ELF-1 (cell line): ENCODE measurements at places on chromosomes 5 and 9.

DNA sequence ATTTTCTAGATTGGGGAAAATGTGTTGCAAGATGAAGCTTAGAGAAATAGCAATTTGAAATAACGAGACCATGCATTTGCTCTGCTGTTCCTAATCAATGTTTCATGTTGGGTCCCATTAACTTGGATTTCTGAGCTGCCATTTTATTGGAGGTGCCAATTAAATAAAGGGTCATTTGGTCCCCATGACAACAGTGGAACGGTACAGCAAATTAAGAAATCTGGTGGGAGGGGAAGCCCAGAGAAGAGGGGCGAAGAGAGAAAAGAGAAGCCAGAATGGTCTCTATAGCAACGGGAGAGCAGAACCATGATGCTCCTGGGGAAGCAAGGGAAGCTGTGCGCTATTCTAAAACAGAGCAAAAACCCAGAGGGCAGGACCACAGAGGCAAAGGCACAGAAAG lies 120.2 kb downstream of the ENTREP1 start:
- no peak for DNase-seq

- DNase-seq: no peak
These were observed 182.2 kb downstream of the MCTP1 start for GRCh38 chr5:95102687-95103086.

DNA sequence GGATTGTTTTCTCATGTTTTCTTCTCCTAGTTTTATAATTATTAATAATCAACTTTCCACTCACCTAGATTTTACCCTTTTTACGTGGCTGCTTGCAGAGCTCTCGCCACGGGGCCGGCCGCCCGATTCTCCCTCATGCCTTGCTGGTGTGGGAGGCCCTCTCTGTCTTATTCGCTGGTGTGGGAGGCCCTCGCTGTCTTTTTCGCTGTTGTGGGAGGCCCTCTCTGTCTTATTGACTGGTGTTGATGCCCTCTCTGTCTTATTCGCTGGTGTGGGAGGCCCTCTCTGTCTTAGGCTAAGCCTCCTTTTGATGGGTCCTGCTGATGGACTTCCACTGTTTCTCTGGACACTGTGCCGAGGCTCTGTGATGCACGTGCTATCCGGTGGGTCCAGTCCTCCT lies 161.3 kb upstream of the IRX2 start:
- DNase-seq: no peak

DNA sequence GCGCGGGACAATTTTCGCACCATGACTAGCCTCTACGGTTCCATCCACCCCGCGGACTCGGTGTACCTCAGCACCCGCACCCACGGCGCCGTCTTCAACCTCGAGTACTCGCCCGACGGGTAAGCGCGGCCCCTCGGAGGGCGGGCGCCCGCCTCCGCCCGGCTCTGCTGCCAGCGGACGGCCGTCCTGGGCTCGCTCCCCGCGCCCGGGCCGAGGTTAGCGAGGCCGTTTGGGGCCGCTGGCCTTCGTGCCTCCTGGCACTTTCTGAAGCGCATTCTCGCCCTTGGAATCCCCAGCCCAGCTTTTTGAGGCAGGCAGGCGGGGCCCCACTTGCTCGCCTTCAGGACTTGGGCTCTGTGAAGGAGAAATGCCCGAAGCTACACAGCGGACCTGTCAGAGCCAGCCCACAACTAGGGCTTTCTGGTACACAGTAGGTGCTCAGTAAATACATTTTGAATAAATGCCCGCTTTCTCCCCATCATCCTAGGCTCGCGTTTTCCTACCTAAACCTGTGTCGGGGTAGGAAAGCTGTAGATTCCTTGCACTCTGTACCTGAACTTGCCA lies 772 bp downstream of the DCAF10 start:
- DNase-seq: peak; percentile 69

DNA sequence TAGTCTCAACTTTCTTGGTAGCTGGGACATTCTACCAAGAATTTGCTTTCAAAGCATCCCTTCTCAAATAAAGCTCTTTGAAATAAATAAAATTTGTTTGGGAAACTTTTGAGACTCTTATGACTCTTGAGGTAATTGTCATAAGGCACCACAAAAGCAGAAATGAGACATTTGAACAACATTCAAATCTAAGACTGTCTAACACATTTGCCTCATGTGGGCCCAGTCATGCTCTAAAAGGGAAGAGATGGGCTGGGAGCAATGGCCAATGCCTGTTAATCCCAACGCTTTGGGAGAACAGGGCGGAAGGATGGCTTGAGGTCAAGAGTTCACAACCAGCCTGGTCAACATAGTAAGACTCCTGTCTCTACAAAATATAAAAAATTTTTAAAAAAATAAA lies 26.4 kb downstream of the SLC31A2 start:
- DNase-seq: no peak

- no peak for DNase-seq
These were observed 162.7 kb downstream of the PAPPA start for GRCh38 chr9:116316246-116316645.

DNA sequence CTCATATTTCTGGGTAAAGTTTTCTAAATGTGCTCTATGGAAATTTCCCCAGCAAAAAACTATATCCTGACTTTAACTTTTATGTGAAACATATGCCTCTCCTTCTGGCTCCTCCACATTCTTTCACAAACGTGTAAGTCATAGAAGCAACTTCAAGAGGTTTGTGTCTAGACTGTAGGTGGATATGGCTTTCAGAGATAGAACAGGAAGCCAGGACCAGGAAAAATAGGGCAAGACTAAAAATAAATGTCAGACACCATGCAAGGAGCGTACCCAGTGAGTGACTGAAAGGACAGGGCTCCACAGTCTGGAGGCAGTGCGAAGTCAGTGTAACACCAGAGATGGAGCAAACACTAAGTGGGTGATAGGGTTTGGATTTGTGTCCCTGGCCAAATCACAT lies 240.7 kb downstream of the COX7C start:
- DNase-seq: no peak

DNA sequence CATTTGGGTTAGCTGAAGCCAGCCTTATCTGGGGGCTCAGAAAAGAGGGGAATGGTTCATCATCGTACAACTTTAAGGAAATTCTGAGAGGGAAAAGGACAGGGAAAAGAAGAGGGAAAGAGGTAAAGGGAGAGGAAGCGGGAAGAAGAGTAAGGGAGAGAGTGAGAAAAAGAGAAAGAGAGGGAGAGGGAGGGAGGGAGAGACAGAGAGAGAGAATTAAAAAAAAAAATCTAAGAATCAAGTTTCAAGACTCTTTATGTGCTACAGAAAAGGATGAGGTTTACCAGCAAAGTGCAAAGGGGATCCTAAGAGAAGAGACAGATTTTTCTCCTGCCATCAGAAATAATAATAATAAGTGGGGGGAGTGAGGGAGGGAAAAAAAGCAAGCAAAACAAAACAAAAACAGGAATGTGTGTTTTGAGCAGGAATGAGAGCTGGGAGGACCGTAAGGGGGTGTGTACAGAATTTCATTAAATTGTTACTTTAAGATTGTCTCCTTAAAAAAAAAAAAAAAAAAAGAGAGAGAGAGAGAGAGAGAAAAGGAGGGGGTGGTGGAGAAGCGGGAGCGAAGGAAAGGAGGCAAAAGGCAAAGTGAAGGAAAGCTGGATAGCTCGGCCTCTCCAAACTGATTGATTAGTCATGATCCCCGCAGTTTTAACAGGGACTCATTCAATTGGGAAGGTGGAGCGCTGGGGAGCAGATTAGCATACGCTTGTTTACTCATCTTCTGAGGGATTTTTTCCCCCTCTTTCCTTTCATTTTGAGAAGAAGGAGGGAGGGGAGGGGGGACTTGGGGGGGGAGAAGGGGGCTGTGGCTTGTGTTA lies 438 bp upstream of the PAPPA start:
- DNase-seq: peak; percentile 30

DNA sequence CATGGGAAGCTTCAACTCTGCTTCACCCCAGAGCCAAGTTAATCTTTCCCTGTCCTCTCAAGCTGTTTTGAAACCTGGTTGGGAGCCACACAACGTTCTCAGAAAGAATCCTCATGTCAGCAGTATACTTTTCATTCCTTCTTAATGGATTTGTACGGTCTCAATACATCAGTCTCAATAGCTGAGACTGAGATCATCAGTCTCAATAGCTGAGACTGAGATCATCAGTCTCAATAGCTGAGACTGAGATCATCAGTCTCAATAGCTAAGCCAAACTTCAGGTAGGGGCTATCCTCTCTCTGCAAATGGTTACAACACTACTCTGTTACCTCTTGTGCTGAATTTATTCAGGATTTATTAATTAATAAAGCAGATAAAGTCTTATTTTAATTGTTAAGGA lies 1317.4 kb upstream of the CDH9 start:
- no peak for DNase-seq

DNA sequence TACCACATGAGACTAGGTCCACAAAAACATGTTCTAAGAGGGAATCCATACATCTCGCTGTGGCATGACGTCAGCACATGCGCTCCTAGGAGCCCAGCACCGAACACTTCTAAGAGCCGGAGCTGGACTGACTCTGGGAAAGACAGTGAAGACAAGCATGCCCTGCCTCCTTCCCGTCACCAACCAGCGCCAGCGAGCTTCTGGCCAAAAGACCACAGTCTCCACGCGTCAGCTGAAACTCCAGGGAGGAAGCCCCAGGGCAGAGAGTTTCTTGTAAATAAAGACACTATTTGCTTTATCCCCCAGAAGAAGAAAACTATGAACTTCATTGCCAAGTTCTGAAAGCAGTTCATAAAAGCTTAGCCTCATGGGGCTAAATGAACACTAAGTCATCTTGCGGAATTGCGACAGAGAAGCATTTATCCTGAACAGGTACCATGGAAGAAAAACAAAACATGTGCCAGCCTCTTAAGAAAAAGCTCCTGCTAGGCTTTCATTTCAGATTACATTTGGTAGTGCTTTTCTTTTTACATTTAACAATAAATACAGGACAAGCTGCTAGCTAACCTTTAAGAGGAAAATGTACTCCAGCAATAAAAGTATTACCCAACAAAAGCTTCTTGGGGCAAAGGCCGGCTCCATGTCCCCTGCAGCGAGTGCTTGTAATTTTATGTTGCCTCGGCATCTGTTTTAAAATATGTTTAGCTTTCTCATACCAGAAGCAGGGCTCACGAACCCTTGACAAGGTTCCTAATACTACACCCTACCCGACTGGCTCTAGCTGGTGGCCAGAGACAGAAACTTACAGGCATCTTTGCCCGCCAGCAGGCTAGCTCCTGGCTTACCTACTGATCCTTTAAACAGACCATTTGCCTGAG lies 96.5 kb downstream of the PRRT1B start:
- peak; percentile 52 for DNase-seq

DNA sequence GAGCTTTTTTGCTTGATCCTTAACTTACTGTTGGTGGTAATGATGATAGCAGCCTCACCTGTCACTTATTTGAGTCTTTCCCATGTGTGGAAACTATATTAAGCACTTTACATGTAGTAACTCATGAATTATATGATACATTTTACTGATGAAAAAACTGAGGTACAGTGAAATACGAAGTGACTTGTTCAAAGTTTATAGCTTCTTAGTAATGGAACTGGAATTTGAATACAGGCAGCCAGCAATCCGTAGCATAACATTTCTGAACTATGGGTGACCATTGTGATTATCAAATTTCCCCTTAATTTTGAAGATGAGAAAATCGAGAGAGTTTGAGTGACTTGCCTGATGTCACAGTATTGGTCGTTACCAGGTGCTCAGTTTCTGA lies 17.3 kb downstream of the SCAMP1 start:
- DNase-seq: no peak

DNA sequence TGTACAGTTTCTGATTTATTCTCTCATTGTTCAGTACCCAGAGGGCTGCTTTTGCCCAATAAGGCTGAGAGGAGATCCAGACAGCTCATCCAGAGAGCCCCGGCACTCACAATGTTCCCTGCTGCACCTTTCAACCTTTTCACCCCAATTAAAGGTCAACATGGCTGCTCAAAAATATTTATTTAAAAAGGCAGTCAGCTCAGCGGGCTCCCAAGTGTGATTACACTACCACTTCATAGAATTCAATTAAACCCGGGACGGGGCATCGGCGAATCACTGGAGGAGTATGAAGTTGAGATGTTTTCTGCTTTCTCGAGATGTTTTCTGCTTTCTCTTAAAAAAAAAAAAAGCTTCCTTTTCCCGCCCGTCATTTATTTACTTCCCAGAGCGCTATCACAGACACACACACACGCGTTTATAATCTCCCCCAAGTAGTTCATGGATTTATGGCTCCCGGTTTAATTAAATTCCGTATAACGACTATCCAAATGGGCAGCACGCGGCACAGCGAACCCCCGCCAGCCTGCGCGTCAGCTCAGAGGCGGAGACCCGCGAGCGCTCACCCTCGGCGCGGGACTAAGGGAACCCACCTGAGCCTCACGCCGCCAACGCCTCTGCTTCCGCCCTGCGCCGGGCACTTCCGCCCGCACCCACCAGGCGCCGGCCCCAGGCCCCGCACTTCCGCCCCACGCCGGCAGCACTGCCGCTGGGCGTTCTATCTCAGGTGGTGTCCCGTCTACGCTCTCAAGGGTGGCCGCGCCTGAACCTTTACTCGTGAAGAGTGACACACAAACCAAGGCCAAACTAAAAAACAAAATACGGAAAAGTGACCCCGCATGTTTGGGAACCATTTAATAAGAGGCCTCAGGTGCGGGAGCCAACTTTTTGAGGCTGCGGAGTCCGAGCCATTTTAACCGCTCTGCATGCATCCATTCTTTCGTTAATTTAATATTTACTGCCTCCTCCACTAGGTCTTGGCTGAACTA lies at the start of gene C5orf63:
TSS of gene C5orf63 (minus strand) at position 642 of the 986 bp plus-strand sequence. CDS start 14,507 bp downstream, outside the sequence.
- DNase-seq: peak; percentile 78

DNA sequence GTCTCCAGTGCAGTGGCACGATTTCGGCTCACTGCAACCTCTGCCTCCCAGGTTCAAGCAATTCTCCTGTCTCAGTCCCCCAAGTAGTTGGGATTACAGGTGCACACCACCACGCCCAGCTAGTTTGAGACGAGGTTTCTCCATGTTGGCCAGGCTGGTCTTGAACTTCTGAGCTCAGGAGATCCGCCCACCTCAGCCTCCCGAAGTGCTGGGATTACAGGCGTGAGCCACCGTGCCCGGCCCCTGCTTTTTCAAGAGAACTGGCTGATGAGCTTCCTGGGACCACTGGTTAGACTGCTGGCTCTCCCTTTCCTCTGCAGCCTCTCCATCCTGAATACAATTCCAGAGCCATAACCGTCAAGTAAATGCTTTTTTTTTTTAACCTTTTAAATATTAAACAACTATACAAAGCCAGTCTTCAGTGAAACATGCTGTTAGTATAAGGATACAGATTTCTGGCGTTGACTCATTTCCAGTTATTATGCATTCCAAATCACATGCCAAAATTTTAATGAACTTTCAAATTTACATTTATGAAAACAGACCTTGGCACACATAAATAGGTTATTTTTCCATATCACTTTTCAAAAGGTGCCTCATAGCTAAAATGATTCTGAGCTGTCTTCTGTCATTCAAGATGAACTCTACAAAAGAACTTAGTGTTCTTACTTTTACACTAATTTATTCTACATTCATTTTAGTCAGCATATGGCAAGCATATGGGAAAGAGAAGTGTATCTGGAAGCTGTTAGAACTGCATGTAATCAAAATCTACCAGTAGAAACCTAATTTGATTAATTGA lies 116.0 kb downstream of the MLLT3 start:
- DNase-seq: no peak

DNA sequence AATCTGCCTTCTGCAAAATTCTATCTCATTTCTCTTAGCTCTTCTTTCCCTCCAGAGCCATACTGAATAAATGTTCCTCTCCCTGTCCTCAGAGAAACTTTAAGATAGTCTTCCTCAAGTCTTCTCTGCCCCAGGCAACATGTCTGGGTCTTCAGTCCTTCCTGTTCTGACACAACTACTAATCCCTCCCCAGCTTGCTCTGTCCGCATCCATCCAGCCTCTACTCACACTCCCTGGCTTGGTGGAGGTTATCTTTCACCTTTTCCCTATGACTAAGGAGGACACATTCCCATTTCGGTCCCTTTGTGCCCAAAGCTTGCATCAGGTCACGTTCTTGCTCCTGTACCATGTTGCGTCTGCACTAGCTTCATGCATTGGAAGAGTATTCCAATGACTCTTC lies 143.3 kb downstream of the TTLL11 start:
- no peak for DNase-seq

GRCh38 chr5:7146886-7147285 lies 249.1 kb upstream of the ADCY2 start:
- peak; percentile 36 for DNase-seq
